ENCODE measurements at places on chromosomes 12 and 14.

DNA sequence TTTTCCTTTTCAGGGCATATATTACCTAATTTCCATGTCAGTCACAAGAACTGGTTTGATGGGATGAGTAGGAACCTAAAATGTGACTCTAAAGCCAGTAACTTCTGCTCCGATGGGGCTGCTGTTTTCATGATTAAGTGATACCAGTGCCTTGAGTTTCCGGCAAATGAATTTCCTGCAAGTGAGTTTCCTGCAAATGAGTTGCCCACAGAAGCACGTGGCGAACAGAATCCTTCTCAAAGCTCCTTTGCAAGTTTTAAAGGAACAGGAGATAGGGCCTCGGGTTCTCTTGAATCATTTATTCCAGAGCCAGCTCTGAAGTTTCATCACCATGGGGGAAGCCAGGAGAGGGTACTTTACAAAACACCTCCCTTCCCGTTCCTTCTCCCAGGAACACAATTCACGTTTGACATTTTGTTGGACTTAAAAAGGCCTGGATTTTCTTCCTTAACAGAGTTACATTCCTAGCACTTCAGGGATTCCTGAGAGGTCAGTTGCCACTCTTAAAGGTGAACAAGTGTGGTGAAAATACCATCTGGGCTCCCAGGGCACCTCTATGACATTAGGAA is 2.2 kb upstream of the PPTC7 start:
- no peak for DNase-seq

GRCh38 chr14:78986989-78987388 is 816.8 kb downstream of the NRXN3 start:
- no peak for DNase-seq

- DNase-seq = no peak
These were observed 42.1 kb upstream of the TUNAR start for GRCh38 chr14:95834496-95834895.

GRCh38 chr12:77253321-77253720 is 188.0 kb upstream of the E2F7 start:
- no peak for DNase-seq

DNA sequence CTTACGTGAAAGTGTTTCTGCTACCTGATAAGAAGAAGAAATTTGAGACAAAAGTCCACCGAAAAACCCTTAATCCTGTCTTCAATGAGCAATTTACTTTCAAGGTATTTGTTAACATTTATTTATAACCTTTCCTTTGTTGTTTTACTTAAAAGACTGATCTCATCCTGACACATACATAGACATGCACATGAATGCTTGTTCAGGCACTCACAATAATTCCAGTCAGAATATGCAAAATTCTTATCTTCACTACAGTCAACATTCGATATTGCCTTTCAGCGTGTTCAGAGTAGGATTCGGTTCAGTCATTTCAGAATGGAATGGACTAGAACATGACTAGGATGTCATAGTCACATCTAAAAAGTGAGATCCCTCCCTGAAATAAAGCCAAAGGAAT is 394.6 kb downstream of the PAWR start:
- DNase-seq = no peak

DNA sequence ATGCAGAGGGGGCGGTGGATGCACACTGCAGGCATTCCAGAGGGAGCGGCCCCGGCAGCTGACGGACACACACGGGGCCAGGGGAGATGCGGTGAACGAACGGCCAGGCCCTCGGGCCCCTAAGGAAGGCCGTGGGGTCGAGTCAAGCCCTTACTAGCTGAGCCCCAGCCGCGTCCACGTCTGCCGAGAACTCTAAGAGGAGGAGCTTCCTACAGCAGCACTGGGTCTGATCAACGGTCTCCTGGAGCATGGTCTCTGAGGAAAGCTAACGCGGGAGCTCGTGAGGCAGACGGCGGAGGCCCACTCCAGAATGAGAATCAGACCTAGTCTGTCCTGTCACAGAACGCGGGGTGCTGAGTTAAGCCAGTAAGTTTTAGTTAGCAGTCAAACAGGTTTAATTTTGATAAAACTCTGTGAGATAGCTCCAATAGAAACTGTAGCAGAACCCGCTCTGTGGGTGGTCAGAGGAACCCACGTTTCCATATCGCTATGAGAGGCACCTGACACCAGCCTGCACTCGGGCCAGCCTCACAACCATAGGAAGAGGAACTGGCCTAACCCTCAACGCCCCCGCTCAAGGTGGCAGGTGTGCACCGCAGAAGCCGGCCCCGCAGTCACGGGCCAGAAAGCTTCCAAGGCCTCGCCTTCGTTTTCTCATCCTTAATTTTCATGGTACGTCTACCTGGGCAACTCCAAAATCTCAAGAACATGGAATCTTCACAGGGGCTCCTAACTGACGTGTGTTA is 55.5 kb downstream of the CDC42BPB start:
- DNase-seq = no peak

DNA sequence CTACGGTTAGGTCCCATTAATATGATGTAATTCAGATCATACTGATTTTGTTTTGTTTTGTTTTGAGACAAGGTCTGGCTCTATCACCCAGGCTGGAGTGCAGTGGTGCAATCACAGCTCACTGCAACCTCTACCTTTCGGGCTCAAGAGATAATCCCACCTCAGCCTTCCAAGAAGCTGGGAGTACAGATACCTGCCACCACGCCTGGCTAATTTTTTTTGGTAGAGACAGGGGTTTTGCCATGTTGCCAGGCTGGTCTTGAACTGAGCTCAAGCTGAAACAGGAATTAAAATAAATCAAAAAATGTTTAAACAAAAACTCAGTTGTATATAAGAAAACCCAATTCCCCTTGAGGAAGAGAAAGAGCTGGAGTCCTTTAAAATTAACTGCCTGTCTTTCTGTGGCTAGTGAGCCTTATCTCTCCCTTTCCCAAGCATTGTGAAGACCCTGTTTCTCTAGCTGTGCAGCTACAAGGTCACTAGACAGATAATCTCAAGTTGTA is 17.7 kb upstream of the ANAPC7 start:
- DNase-seq = no peak

- no peak for DNase-seq
These were observed 1010.8 kb downstream of the FLRT2 start for GRCh38 chr14:86540636-86541247.

- DNase-seq = no peak
These were observed 117.2 kb downstream of the PLXNC1 start for GRCh38 chr12:94265539-94265938.

DNA sequence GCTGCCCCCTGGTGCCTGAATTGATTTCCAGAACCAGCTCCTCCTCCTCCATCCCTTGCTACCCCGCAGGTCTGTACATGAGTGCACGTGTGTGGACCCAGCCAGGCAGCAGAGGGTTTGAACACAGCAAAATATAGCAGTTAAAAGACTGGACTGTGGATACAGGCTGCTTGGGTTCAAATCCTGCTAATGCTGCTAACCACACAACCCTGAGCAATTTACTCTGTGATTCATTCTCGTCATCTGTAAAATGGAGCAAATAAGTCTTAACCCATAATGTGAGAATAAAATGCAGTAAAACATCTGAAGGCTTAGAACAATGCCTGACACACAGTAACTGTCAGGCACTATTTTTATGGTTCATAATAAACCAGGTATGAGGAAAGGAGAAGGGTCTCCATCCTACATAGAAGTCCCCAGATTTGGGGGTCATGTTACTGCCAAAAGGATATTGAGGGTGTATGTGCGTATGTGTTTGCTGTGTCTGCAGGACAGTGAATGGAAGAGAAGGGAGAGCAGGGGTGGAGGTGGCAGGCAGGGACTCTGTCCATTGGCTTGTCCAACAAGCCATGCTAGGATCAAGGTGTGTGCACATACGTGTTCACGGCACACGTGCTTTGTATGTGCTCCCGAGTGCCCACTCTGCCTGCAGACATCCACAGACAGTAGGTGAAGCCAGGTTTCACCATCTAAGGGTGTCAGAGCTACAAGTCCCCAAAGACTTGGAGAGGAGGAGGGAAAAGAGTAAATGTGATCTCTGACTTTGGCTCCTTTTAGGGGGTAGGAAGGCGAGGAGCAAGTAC is 1.5 kb upstream of the STAT6 start:
- no peak for DNase-seq

GRCh38 chr12:104164634-104165033 is 26.6 kb upstream of the NFYB start:
- no peak for DNase-seq

GRCh38 chr14:75279153-75279762 is 630 bp downstream of the FOS start:
- peak; percentile 43 for DNase-seq

GRCh38 chr12:48003226-48004052 is 837 bp downstream of the COL2A1 start:
- DNase-seq = no peak

DNA sequence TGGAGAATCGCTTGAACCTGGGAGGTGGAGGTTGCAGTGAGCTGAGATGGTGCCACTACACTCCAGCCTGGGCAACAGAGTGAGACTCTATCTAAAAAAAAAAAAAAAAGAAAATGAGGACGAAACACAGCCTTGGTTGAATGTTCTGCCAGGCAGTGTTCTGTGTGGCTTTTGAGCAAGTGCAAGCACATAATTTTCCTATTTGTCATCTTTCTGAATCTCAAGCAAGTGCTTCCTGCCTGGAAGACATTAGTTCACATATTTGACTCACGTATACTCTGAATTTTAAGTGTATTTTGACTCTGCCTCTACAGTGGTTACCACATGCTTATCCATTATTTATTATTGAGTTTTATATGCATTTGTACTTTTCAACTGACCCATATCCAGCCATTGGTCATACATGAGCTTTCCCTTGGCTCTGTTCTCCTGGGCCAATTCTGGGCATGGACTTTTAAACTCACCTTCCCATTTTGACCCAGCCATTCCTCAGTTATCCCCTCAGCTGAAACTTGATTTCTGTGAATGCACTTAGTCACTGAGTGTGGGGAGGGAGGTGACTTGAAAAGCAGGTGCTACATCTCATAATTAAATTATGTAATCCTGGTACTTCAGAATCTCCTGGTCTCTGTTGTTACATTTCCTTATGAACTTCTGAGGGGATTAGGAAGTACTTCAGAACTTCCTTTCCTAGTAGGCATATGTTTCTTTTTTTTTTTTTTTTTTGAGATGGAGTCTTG is 8.1 kb downstream of the OR10G2 start:
- no peak for DNase-seq

DNA sequence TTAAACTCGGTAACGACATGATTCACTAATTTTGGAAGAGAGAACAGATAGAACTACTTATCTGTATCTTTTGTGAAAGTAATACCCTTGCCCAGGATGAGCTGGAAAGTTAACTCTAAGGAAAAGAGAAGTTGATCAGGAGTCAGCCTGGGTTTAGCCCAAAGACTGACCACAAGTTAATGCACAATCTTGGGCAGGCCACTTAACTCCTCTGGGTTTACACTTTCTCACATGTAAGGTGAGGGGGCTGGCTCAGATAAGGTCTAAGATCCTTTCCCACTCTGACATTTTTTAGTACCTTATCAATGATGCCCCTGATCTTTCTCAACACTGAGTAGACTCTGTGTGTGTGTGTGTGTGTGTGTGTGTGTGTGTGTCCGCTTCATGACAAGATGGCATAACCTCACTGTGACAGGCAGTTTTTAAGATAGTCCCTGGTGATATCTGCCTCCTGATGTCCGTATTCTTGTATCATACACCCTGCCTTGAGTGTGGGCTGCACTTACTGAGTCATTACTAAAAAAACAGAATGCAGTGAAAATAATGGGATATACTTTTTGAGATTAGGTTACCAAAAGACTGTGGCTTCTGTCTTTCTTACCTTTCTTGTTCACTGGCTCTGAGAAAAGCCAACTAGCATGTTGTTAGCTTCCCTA is 56.2 kb upstream of the CCDC198 start:
- DNase-seq = no peak

DNA sequence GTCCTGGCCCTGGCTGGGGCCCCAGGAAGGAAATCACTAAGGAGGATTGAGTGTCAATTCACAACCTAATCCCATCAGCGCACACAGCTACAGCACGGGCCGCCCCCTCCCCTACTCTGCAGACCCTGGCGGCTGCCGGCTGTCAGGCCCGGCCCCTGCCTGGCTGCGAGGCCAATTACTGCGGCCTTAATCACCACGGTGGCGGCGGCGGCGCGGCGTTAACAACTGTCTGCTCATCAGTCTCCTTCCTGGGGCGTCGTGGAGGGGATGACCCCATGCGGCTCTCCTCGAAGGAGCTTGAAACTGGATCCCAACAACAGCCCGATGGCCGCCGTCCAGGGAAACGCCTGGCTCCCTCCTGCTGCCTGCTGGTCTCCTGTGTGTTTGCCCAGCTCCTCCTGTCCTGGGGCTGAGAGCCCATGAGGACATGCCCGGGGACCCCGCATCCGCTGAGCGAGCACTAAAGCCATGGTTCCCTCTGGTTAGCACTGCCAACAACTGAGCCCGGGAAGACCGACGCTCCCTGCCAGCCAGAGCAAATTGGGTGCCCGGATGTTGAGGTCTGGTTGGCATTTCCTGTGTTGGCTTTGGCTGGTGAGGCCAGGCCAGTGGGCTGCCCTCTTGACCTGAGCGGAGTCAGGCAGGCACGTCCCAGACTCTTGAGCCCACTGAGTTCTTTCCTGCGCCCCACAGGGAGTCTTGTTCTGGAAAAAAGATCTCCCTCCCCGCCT is 21.8 kb upstream of the EIF2B2 start:
- no peak for DNase-seq

GRCh38 chr12:6605421-6606330 is 1.5 kb downstream of the CHD4 start:
- peak; percentile 88 for DNase-seq

DNA sequence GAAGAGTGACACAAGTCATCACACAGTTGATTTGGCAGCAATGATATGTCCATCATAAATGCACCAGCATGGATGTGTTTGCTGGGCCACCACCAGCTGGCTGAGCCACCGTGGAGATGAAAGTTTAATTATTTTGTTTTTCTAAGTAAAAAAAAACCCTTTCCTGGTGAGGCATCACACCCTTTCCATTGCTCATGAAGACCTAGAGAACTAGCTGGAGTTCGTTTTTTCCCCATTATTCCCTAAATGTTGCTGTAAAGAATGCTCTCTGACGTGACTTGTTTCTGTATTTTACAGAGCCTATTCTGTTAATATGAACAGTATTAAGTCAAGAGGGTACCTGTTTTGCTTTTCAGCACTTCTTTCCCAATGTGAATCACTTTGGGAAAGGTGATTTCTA is 257.9 kb downstream of the MSRB3 start:
- no peak for DNase-seq

GRCh38 chr12:64824500-64825142 is at the start of gene TBC1D30:
TSS of gene TBC1D30 (plus strand) at chr12:64824647. CDS start at chr12:64824880, 233 bp downstream.
- peak; percentile 83 for DNase-seq

DNA sequence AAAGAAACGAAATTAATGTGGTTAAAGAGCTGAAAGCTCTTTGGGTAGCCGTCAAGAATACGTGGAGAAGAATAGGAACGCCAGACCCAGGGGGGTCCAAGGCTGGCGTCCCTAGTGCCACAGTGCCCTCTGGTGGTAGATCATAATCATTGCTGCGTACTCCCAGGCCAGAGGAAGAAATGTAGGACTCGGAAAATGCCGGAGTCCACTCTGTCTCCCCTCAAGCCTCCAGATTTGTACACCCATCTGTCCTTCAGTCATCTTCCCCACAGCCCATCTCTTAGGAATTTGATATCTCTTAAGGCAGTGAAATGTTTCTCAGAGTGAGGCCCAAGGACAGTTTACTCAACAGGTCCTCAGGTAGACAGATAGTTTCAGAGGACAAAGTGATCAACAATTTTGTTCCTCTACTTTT is 25.4 kb upstream of the PLEKHG6 start:
- peak; percentile 78 for DNase-seq
